ENCODE measurements at places on chromosomes 3 and 15.

DNA sequence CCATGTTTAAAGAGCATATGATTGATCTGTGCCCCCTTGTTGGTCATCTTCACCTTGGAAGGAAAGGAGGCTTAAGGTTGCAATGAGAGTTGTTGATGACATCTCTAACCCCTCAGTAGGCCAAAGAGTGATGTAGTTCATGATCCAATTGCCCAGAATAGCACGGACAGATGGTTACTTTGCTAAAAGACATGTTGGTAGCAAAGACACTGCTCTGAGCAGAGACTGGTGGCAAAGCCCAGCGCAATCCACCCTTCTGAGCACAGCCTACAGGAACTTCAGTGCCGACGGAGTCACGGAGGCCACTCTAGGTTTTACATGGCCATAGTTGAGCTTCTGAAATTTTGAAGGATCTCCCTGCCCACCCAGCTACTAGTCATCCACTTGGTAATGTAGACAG lies 21.8 kb downstream of the FBXO45 start:
- DNase-seq = no peak

DNA sequence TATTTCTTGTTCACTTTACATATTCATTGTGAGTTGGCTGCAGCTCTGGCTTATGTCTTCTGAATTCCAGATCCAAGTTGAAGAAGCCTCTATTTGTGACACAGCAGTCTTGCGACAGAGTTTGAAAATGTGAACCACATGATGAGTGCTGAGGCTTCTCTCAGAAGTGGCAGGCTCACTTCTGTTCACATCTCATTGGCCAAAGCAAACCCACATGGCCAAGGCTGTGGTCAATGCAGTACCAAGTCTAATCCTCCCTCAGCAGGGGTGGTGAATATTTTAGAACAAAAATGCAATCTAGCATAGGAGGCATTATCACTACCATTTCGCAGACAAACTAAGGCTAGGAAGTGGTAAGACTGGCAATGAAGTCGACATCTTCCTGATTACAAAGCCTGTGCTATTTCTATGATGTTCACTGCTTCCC lies 45.2 kb downstream of the CDCP1 start:
- no peak for DNase-seq

- DNase-seq = peak; percentile 16
Observed at GRCh38 chr3:112013058-112013783, 14.5 kb downstream of the TAGLN3 start.

DNA sequence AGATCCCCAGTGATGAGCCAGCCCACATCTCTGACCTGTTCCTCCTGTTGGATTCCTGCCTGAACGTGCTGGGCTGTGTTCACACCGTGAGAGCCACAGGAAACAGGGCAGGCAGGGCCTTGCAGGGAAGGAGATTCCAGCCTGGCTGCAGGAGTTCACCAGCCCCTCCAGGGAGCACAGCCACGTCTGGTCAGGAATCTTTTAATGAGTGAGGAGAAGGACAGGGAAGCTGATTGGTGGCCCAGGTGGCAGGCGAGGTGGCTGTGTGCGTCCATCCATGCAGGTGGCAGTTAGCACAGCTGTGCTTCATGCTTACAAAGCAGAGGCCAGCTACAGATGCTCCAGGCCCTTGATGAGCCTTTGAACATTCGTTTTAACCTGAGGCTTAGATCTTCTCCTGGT lies 10.5 kb downstream of the LRRK1 start:
- no peak for DNase-seq

DNA sequence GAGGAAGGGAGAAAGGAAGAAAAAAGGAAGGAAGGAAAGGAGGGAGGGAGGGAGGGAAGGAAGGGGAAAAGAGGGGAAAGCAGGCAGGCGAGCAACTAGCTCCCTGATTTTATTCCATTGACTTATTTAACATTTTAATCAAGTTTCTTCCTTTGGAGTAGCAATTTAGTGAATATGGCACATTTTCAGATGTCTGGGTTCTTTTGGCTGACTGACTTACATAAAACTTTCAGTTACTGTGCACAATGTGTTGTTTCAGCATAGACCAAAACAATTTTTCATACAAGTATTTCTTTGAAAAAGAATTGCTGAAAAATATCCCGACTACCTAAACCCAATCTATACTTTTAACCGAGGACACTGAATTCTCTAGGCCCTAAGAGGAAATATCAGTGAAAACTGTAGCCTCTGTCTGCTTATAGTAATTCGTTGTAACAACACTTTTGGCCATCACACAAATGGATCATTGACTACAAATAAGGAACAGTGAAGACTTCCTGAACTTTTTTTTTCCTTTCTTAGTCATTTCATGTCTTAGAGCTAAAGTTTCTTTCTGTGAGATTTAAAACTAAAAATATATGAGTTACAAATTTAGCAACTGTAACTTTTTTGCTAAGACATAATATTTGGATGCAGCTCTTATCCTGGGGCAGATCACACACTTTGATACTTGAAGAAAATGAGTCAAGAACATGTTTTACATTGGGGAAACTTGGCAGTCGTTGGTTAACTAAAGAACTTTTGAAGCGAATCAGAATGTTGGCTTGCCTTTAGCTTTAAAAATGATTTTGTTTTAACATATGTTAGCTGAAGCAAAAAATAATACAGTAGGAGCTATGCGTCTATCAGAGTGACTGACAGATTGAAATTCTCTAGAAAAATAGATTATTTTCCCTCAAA lies 79.6 kb downstream of the SOX2 start:
- DNase-seq = no peak

DNA sequence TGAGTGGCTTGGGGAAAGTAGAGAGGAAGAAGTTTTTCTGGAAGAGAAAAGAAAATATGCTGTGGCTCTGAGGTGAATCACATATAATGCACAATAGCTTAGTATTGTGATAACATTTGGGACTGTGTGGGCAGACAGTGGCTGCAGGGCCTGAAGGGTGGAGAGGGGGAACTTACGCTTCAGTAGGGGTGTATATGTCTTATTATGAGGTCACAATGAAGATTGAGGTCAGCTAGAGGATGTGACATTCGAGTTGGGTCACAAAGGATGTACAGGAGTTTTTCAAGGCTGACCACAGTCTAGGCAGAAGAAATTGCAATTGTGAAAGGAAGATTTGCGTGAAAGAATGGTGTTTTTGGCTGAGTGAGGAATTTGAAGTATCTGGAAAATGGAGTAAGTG lies 414.8 kb downstream of the LPP start:
- no peak for DNase-seq

- no peak for DNase-seq
Observed at GRCh38 chr15:92306663-92307062, 87.0 kb upstream of the ST8SIA2 start.

- DNase-seq = no peak
Observed at GRCh38 chr3:48248095-48248850, 7.4 kb downstream of the ZNF589 start.

DNA sequence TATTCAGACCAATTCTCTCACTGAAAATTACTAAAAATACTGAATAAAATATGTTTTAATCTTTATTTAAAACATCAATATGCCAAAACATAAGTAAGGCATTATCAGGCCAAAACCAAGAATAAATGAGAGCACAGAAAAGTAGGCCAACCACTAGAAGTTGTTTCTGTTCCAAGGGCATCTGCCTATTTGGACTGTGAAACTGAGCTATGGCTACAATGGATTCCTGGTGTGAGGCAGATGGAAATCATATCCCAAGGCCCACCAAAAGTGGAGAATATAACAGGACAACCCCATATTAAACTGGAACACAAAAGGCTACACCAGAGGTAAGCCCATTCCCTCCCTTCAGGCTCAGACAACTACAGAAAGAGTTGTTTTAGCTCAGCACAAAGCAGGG lies 302.8 kb upstream of the IL12A start:
- DNase-seq = no peak

DNA sequence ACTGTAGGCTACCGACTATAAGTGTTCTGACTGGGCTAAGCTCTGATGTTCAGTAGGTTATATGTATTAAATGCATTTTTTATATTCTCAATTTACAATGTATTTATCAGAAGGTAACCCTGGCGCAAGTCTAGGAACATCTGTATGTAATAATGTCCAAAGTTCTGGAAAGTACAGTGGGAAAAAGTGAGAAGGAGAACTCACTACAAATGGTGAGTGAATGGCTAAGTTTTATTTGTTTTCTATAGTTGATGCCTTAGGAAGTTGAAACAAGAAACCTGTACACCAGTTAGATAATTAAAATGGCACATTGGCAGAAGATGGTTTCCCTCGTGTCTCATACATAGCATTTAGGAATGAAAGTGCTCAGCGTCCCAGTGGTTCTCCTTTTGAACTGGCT lies 333.4 kb upstream of the THRB start:
- no peak for DNase-seq

- no peak for DNase-seq
Observed at GRCh38 chr3:129070086-129070885, 9.7 kb downstream of the GP9 start.

- no peak for DNase-seq
Observed at GRCh38 chr3:16109929-16110328, 64.6 kb upstream of the GALNT15 start.

DNA sequence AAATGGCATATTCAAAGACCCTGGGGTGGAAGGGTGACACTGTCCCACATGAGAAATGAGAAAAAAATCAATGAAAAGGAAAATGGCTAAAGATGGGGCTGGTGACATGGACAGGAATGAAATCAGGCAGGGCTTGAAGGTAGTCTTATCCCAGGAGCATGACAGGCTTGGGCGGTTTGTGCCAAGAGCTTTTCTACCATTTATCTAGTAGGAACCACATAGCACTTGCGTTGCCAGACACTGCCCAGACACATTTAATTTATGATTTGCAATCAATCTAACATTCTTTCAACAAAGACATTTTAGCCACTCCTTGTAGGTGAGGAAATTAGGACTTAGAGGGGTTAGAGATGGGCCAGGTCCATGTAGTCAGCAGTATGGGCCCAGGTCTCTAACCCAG lies 106.6 kb upstream of the NR2F2 start:
- DNase-seq = no peak

GRCh38 chr3:61439122-61439458 lies 122.3 kb upstream of the PTPRG start:
- DNase-seq = no peak

- DNase-seq = no peak
Observed at GRCh38 chr15:96020133-96020532, 310.4 kb upstream of the NR2F2 start.

DNA sequence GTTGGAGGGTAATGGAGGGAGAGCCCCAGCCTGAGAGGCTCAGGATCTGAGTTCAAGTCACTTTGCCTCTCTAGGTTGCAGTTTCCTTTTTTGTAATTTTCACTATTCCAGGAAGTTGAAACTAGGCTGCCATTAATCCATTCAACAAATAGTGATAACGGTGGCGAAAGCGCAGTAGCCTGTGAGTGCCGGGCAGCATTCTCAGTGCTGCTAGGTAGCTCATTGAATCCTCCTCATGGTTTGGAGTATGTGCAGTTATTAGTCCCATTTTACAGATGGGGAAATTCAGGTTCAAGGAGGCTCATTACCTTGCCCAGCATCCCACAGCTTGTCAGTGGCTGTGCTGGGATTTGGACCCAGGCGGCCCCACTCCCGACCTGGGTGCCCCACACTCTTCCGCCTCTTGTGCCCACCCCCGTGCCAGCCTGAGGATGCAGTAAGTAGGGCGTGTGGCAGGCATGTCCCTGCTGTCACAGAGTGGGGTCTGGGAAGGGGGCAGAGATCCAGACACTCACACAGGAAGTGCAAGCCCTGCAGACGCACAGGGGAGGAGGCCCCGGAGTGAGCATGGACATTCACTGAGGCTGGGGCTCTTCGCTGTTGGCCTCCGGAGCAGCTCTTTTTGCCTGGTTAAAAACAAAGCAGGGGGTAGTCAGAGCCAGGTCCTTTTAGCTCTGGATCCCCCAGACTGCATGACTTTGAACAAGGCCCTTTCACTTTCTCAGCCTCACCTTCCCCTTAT lies 58.8 kb downstream of the SLC6A6 start:
- no peak for DNase-seq

DNA sequence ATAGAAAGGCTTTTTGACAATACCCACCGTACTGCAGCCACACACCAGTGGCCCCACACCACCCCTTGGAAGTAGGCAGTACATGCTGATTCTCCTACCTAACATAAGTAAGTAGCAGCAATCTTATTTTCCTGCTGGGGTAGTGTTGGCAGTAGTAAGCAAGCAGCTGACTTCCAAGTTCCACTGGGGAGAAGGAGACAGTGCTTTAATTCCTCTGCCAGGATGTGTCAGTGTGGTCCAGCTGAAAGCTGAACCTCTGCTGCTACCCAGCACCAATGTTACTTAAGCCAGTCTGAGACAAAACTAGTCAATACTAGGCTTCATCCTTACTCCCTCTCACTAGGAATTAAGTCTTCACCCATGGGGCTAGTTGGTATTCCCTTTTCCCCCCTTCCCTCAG lies 74.7 kb downstream of the DZIP3 start:
- no peak for DNase-seq

DNA sequence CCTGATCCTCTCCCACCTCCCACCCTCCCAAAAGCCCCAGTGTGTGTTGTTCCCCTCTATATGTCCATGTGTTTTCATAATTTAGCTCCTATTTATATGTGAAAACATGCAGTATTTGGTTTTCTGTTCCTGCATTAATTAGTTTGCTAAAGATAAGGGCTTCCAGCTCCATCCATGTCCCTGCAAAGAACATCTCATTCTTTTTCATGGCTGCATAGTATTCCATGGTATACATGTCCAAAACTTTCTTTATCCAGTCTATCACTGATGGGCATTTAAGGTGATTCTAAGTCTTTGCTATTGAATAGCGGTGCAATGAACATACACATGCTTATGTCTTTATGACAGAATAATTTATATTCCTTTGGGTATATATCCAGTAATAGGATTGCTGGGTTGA lies 53.4 kb downstream of the DCBLD2 start:
- DNase-seq = no peak

DNA sequence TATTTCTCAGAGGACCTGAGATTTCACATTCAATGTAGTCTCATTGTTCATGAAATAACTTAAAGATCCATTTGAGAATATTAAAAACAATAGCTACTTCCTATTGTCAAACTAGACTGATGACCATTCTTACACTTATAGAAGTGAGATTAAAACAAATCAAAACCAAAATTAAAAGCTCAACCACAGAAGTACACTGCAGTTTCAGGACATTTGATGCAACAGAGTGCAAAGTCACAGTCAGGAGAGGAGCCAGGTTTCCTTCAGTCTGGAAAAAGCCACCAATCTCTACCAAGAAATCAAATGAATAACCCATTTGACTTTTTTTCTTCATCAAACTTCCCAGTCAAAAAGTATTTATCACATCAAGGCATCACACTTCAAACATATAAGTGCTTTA lies 5.5 kb downstream of the CCPG1 start:
- DNase-seq = no peak

DNA sequence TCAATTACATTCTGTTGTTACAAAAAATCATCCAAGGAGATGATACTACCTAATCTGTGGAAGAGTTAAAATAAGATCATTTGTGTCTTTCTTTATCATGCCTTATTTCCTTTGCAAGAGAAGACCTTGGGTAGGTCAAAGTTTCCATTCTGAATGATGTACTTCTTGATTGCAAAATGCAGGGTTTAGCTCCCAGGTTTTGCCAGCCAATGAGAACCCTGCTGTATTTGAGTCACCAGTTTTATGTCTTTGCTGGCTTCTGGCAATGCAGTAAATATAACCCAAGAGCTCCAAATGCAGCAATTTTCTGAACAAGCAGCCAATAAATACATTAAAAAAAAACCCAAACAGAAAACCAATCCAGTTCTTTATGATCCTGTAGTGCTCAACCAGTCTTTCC lies 204.9 kb downstream of the CADPS start:
- DNase-seq = no peak

- DNase-seq = no peak
Observed at GRCh38 chr3:33173672-33174071, 44.9 kb downstream of the SUSD5 start.

Data from stimulated activated CD8-positive, alpha-beta memory T cell treated with anti-CD3 and anti-CD28 coated beads, Interleukin-2, amount 100 ng/mL, for 1 hour (primary cell).